ENCODE measurements at places on chromosomes 3 and 15.

- no peak for DNase-seq
Observed at GRCh38 chr3:12328132-12328836, 39.4 kb downstream of the PPARG start.

GRCh38 chr15:46126581-46126980 is 491.8 kb downstream of the SQOR start:
- no peak for DNase-seq

GRCh38 chr3:120852412-120852811 is 55.6 kb upstream of the STXBP5L start:
- no peak for DNase-seq

DNA sequence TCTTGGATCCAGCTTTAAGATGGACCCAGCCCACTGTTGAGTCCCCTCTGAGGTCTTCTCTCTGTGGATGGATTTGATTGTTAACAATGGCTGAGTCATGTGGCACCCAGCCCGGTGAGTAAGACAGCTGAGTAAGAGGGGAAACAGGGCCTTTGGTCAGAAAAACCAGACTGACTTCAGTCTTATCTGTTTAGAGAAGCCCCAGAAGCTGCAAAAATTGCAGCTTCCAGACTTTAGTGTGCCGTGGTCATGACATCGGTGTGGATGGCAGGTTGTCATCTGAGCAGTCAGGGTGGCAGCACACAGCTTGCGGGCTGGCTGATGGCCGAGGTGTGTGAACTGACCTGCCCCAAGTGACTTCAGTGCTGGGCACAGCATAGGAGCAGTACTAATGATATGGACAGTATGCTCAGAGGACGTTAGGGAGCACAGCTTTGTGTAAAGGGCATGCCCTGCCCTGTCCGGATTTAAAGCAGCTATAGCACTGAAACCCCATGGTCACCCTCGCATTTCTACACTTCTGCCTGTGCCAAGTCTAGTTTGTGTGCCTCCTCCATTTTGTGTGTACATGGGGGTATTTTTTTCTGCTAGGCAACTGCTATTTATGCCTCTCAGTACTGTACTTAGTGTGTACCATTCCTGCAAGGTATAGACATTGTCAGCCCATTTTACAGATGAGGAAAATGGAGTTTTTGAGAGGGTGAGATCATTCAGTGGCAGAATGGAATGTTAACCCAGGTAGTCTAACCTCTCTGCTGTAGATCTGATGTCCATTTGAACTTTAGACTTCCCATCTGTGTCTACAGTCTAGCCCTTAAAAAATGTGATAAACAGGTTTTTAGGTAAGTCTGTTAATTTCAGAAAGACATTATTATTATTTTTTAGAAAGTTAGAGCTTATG is 44.4 kb downstream of the FLNB start:
- no peak for DNase-seq

DNA sequence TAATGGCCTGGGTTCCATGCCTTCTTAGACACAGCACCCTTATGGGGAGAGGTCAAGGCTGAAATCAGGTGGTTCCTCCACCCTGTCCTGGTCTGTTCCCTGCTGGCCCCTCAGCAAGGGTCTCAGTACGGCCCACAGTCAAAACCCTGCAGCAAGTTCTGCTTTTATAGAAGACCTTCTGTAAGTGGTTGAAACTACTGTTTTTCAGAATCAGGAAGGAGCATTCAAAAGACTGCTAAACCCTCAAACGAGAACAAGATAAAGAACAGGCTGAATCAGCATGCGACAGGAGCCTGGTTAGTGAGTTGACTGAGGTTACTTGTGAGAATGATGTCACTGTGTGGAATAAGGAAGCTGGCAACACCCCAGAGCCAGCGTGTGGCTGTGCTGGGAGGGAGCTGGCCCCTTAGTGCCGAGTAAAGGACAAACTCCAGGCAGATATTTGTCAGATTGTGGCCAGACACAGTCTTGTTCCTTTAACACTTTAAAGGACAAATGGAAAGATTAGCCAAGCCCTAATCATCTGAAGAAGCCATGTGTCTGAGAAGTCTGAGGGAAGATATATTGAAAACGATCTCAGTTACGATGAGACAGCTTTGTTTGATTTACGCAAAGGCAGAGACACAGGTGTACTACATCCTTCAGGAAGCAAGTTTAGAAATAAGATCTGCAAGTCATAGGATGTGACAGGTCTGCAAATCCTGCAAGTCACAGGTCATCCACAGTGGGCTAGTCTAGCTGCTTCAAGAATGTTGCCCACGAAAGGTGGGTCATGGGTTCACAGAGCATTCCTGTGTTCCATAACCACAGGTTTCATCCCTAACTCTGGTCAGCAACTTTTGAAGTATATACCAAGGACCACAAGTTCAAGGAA is 54.0 kb downstream of the B3GNT5 start:
- DNase-seq = peak; percentile 42

GRCh38 chr15:39381517-39381916 is 199.4 kb upstream of the THBS1 start:
- DNase-seq = no peak

GRCh38 chr3:100256731-100257151 is 4.1 kb upstream of the TBC1D23 start:
- no peak for DNase-seq

GRCh38 chr3:94064243-94064860 is 1.5 kb downstream of the NSUN3 start:
- no peak for DNase-seq

DNA sequence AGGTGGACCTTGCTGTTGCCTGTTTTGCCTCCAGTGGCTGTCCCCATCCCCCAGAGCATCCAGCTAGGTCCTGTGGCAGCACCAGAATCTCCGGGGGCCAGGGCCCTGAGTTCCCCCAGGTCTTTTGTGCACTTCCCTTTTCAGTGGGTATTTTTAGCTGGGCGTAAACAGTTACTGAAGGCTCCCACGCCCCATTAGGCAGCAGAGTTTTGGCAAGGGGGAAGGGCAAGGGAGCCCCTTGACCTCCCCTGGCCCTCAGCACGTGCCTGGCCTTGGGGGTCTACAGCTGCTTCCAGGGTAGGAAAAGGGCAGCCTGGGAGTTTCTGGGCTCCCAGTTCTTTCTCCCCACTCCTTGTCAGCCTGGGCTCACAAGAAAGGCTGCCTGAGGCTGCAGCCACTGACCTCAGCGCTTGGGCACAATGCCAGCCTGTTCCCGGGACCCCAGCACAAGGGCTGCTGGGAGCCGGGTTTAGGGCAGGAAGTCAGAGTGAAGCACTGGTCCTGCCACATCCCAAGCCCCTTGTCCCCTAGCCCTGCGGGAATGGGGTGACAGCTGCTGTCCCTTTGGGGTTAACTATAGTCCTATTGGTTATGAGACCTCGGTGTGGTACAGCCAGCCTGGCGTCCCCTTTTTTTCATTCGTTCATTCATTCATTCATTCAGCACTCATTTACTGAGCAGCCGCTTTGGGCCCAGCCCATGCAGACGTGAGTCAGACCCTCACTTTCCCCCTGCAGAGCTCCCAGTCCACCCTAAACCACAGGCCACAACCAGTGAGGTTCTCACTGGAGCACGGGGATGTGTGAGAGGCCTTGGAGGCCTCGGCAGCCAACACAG is 8.4 kb downstream of the CSK start:
- peak; percentile 25 for DNase-seq

DNA sequence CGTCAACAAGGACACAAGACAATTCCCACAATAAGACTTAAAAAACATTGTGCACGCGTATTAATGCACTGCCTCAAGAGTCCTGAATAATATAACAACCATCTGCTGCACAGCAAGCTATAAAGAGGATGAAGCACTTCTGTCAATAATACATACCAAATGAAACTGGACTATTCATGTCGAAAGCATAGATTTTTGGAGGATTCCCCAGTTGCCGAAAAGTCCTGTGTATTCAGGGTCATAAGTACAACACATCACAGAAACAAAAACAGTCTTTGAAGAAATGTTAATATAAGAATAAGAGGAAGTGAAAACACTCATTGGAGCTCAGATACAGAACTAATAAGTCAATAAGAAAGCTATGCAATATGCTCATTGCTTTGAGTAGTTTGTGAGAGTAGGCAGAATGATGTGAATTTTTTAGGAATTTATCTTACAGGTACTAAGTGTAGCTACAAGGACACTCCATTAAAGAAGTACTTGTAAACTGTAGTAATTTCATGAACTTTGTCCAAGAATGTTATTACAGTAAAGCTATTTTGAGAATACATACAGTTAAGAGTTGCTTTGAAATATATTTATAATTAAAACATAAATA is 31.6 kb downstream of the CBLB start:
- DNase-seq = no peak

GRCh38 chr15:57376696-57377477 is 582 bp downstream of the CGNL1 start:
- no peak for DNase-seq

- DNase-seq = peak; percentile 32
Observed at GRCh38 chr3:123028233-123028828, 768 bp upstream of the SEMA5B start.

DNA sequence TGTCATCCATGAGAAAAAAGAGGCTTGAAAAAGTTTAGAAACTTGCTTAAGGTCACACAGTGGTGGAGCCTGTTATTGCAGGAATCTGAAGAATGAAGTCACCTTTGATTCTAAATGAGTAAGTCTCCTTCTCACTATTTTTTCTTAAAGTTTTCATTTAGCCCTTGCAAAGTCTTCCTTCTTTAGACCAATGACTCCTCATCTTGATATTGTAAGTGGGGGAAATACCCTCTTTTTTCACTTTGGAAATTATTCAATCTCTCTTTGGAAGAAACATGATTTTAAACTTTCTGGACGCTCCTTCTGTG is 787 bp upstream of the SLMAP start:
- DNase-seq = no peak

DNA sequence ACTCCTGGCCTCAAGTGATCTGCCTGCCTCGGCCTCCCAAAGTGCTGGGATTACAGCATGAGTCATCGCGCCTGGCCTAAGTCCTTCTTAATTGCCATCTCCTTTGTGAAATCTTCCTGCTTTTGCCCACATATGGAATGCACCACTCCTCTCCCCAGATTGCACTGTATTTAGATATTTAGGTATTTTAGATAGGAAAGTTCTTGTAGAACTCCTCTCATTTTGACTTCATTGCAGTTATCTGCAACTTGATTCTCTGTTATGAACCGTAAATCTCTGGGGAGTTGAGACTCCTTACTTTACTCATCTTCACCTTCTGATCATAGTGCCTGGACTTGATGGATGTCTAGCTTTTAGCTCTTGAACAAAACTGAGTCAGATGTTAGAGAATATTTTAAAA is 150.7 kb downstream of the AKAP13 start:
- DNase-seq = no peak

GRCh38 chr3:112530573-112530972 is 31.2 kb downstream of the ATG3 start:
- DNase-seq = no peak

- DNase-seq = no peak
Observed at GRCh38 chr3:129525341-129525968, 3.0 kb upstream of the RHO start.

- no peak for DNase-seq
Observed at GRCh38 chr3:123792473-123793201, 91.5 kb downstream of the MYLK start.

DNA sequence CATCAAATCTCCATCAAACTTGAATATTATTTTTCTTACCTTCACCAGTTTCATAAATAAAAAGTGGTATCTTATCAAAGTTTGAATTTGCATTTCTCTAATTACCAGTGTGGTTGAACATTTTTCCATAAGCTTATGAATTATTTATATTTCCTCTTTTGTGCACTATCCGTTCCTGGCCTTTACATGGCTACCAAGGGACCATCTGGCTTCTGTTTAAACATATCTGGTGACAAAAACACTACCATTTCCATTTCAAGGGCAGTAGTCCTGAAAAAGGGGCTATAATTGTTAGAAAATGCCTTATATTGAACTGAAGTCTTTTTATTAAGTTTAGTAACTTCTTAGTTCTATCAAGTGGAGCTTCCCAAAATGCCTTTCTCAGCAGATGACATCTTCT is 44.3 kb upstream of the TM4SF4 start:
- no peak for DNase-seq

DNA sequence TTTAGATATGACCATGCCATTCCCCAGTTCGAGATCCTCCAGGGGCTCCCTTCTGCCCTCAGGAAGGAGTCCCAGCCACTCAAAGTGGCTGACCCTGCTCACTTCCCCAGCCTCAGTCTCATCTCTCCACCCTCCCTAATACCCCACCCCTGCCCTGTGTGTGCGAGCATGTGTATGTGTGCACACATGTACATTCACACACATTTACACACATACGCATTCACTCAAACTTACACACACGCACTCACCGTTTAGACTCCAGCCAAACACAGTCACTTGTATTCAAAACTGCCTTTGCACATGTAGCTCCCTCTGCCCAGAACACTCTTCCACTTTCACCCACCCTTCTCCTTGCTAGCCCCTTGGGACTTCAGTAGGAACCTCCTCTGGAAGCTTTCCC is 11.4 kb downstream of the PLA2G4E start:
- DNase-seq = no peak

Data from hippocampal formation (tissue), 2 donors.